ENCODE measurements at places on chromosomes 4 and X.

- DNase-seq, result no peak
Measured at GRCh38 chrX:153726286-153727122, 1.8 kb downstream of the ABCD1 start.

DNA sequence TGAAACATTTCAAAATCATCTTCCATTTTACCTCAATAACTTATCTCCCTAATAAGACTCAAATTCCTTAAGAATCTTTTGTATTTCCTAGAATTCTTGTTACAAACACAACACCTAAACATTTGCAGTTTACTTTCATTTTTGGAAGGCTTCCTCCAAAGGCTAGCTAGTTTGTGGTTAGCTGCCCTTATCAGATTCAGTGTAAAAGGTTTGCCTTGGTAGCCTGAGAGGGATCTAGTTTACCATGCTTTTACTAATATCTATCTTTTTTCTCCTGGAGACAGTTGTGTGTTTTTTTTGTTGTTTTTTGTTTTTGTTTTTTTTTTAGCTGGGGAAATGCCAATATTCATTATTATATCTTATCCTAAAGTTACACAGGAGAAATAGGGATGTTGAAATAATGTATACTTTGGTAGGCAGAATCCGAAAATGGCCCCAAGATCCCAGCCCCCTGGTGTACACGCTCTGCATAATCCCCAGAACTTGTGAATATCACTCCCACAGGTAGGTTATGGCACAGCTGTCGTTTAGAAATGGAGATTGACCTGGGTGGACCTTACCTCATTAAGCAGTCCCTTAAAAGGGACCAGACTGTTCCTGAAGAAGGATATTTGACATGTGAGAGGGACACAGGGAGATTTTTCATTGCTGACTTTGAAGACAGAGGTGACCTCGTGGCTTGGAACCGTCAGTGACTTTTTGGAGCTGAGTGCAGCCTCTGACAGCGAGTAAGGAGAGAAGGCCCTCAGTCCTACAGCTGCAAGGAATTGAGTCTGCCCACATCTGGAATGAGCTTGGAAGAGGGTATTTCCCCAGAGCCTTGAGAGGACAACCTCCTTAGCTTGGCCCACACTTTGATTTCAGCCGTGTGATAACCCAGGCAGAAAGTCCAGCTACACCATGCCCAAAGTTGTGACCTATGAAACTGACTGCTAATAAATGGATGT, 33.4 kb downstream of the SEPTIN11 start:
- no peak for DNase-seq

- no peak for DNase-seq
Measured at GRCh38 chrX:153806999-153807575, 12.6 kb downstream of the SSR4 start.

- no peak for DNase-seq
Measured at GRCh38 chr4:172815499-172816164, 353.0 kb upstream of the GALNT7 start.

GRCh38 chr4:27001398-27002164, 140.9 kb downstream of the STIM2 start:
- DNase-seq, result no peak

GRCh38 chr4:11505221-11505971, 76.7 kb upstream of the HS3ST1 start:
- no peak for DNase-seq

- no peak for DNase-seq
Measured at GRCh38 chr4:71697031-71697430, 86.8 kb downstream of the GC start.

DNA sequence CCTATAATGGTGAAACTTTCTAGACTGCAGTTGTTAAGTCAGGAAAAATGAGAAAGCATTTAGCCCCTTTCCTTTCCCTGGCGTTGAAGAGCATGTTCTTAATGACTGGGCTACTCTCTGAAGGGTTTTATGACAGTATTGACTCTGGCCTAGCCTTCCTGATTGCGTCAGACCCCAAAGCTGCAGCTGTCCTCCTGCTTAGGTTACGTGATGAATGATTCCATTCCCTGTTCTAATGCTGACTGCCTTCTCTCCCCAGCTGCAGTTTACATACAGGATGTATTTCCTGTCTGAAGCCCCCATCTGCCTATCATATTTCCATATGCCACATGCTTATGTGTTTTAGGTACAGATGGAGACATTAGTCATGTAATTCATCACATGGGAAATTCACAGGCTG, 105.8 kb upstream of the EGFL6 start:
- DNase-seq, result peak; percentile 87

DNA sequence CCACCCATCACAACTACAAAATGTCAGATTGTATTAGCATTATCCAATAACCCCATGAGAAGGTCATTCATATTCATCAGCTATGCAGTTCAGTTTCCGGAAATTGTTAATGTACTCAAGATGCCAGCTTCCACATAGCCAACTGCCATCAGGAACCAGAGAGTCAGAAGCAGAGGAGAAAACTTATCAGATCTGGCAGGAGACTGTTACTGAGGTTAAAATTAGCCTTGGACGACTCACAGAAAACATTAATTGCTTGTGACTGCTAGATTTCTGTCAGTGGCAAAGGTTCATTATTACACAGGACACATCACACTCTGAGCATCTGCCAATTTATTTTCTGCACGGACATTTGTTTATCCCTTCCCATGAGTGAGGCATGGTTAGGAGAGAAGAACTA, 352.8 kb downstream of the DHRSX start:
- no peak for DNase-seq

GRCh38 chr4:146098397-146098796, 77.1 kb upstream of the LSM6 start:
- no peak for DNase-seq

DNA sequence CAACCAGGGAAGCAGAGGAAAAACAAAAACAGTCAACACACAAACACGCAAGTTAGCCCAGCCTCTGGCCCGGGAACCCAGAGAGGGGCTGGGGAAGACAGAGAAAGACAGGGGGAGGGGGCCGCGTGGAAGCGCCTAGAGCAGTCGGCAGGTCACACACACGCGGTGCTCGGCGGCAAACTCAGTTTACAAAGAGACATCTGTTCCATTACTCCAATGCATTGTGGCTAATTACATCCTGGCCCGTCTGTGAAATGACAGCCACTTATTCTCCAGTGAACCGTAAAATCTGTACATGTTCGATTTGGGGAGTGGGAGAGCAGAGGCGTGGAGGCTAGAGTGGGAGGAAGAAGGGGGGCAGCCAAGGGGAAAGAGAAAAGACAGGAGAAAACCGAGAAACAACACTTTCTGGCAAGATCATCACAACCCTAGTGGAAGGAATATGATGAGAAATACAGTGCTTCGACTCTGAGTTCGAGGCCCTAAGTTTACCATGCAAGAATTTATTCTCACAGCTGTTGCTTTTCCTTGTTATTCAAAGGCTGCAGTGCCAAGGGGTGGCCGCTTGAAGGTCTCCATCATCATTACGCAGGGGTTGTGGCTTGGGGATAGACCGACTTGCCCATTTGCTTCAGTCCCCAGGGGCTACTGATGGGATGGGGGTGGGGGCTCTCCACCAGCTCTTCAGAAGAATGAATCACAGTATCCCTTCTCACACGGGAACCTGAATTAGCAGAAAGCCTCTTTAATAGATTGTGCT, 167.7 kb downstream of the MGST2 start:
- peak; percentile 73 for DNase-seq

DNA sequence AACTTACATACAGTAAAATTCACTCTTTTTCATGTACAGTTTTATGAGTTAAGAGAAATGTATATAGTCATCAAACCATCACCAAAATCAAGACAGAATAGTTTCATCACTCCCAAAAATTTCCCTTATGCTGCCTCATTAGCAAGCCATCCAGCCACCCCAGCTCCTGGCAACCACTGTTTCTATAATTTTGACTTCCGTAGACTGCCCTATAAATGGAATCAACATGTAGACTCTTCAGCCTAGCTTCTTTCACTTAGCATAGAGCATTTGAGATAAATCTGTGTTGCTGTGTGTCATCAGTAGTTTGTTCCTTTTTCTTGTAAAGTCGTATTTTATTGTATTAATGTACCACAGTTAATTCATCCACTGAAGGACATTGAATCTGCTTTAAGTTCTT, 23.2 kb downstream of the HDX start:
- DNase-seq, result no peak

DNA sequence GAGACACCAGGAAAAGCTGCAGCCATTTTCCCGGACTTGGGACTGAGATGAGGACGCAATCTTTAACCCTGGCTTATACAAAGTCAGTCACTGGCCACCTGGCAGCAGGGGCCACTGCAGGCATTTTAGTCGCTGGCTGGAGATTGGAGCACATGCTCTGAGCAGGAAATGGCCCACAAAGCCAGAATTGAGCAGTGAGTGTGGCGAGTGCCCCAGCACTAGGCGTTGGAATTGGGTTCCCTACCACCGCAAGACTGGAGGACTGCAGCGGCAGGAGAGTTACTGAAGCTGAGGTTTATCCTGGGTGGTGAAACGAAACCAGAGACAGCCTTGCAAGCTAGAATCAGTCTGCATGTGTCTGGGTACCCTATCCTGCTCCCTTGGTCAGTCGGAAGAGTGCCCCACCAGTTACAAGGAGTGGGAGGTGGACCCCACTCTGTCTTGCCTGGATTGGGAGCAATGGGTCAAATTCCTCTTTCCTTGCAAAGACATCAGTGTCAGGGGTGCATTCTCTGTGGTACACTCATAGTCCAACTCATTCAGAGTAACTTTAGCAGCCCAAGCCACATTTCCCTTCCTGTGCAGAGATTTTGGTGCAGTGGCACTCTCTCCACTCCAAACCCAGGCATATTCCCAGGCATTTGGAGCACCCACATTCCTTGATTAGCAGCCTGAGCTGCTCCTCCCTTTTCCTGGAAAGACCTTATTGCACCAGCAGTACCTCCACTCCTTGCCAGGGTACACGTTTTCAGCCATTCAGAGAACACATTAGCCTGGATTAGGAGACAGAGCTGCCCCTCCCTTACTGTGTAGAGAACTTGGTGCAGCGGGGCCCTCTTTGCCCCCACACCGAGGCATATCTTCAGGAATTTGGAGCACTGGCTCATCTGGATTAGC, 36.7 kb upstream of the PLK4 start:
- DNase-seq, result no peak

DNA sequence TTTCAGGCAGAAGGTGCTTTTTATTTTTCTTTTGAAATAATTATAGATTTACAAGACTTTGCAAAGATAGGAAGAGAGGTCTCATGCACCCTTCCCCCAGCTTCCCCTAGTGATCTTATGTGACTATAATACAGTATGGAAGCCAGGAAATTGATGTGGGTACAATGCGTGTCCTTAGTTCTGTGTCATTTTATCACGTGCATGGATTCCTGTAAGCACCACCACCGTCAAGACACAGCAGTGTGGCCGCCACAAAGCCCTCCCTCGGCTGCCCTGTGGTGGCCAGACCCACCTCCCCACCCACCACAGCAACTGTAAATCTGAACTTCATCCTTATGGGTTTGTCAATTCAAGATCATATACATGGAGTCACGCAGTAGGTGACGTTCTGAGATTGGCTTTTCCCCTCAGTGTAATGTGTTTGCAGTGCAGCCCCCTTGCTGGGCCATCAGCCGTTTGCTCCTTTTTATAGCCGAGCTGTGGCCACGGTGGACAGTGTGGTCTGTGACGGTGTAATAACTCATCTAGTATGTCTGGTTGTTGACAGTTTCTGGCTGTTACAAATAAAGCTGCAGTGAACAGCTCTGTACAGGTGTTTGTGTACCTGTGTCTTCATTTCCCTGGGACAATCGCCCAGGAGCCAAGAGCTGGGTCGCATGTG, 10.9 kb upstream of the HTRA3 start:
- no peak for DNase-seq

- DNase-seq, result no peak
Measured at GRCh38 chrX:19602866-19603622, 87.7 kb upstream of the MAP3K15 start.

DNA sequence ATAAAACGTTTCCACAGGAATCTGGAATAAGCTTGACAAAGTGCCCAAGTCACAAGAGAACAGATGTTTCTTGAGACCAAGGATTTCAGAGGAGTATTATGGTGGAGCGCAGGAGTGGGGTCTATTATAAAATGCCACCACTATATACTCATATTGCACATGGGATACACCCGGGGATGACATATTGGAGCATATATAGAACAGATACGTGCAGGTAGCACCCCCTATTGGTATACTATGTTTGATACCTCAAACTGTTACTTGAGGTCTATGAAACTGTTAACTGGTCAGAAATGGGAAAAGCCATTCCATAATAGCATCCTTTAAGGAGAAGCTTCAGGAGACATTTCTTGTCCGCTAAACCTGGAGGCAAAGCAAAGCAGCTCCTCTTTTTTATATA, 86.0 kb downstream of the PCYT1B start:
- DNase-seq, result no peak

DNA sequence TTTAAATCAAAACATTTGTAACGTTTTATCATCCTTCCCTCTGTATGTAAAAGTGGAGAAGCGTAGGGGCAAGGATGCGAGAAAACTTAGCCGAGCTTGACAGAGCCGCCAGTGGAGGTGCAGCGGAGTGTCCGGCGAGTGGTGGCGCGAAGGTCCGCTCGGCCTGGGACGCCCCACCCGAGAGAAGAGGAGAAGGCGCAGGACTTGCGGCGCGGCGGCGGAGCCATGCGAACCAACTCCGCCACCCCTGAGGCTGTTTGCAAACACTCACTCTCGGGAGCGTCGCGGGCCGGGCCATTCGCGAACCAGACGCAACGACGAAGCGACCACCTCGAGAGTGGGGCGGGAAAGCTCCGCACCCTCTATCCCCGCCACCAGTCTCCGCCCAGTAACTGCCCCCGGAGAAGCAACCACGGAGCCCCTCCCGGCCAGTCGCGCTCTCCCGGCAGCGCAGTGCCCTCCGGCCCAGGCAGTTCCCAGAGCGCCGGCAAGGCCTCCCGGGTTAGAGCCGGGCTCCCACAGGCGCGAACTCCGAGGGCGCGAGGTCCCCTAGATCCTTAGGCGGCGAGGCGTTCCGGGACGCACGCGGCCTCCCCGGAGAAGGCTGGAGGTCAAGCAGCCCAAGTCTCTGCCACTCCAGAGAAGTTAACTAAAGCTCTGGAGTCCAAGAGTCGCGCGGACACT, 2.3 kb upstream of the MAB21L2 start:
- DNase-seq, result no peak

- peak; percentile 80 for DNase-seq
Measured at GRCh38 chr4:93764639-93765246, 63.8 kb upstream of the ATOH1 start.

GRCh38 chrX:54178100-54178940, 4.7 kb downstream of the FAM120C start:
- DNase-seq, result peak; percentile 1

GRCh38 chr4:71211748-71212147, 127.1 kb upstream of the SLC4A4 start:
- DNase-seq, result no peak

- DNase-seq, result no peak
Measured at GRCh38 chrX:56766554-56767347, 37.7 kb downstream of the NBDY start.

DNA sequence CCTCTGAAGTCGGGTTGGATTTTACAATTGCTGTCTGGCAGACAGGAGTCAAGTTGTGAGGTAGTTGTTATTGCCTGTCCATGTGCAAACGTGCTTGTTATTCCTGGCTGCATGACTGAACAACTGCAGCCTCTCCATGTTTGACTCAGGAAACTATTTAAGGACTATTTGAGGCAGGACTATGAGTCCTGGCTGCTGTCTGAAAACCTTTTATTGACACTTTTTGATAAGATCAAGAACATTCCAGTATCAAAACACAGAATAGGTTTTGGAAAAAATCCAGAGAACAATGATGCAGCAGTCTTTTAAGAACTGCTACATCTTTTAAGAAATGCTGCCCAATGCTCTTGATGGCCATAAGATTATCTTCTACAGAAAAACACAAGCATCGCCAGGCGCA, 10.0 kb upstream of the SPRY1 start:
- no peak for DNase-seq

- no peak for DNase-seq
Measured at GRCh38 chrX:134622056-134622812, 36.0 kb downstream of the PLAC1 start.

GRCh38 chr4:141643557-141643956, 7.2 kb downstream of the IL15 start:
- no peak for DNase-seq

Data from NCI-H510A treated with DMSO at 0.1 percent for 48 hours (cell line).